ENCODE measurements at places on chromosomes 2 and 18. TPM values are rescaled to one million over a fixed set of nuclear protein-coding genes. Genes with fewer than 3 reads are reported as not detected.

The LPIN1 gene
- 101 TPM for total RNA-seq

The MROH2A gene
- not detected for total RNA-seq

The TUBA4B gene
- not detected for total RNA-seq

The GAREM2 gene
- 1.1 TPM for total RNA-seq

The MC5R gene
- total RNA-seq: not detected

The LDLRAD4 gene
- 1.6 TPM for total RNA-seq

The LONRF2 gene
- total RNA-seq: under 0.01 TPM

All from thoracic aorta endothelial cell (primary cell).